Mesothelial cell of epicardium (in vitro differentiated cells): ENCODE measurements at places on chromosomes 1 and 21.
A peak's percentile ranks its signal among the peaks of the same experiment; 100 is the strongest.

DNA sequence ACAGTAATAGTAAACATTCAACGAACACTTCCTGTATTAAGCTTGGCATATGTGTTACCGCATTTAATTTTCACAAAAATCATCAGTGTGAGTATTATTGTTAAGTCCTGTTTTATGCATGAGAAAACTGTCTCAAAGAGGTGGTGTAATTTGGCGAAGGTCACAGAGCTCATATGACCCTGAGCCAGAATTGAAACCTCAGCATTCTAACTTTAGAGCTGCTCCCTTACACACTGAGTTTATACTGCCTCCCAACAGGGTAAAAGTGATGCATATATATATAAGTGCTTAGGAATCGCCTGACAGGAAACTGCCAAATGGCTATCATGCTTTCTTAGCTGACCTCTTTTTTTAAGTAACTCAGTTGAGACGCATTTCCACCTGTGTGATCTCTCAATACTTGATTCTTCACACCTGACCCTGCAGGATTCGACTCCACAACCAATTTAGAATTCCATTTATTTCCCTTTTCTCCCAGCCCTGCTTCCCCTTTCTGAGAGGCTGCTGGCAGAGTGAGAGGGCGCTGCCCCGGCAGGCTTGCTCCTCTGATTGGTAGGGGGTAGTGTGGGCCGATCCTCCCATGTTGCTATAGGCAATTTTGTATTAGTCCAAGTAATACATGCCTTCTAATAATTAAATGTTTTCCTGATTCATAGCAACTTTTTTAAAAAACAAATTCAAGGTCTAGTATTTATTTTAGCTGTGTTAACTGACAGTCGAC, 40.5 kb downstream of the ZBTB40 start:
- DNase-seq: no peak

DNA sequence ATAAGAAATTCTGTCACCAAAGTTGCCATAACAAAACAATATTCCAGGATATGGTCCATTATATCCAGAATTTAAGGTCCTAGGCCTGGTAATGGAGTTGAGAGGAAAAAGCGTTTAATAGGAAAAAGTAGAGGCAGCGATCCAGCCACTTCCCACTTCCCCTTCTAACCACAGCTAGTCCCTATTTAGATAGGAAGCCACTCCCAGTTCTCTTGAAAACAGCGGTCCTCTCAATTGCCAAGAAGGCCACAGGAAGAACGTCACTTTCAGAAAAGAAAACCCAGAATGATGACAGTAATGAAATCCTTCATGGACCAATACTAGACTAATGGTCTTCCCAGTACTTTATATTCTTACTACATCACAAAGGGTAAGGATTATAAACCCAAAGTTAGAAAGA, 38.6 kb downstream of the ABL2 start:
- no peak for DNase-seq

- DNase-seq: no peak
Measured at GRCh38 chr1:110390692-110391245, at the start of gene SLC16A4. SLC16A4 (minus strand) TSS chr1:110391026; CDS start chr1:110389323, 1,703 bp downstream.

GRCh38 chr1:116382857-116383483, 9.9 kb downstream of the ATP1A1 start:
- DNase-seq: no peak

GRCh38 chr1:160639652-160640051, 7.2 kb downstream of the SLAMF1 start:
- no peak for DNase-seq

DNA sequence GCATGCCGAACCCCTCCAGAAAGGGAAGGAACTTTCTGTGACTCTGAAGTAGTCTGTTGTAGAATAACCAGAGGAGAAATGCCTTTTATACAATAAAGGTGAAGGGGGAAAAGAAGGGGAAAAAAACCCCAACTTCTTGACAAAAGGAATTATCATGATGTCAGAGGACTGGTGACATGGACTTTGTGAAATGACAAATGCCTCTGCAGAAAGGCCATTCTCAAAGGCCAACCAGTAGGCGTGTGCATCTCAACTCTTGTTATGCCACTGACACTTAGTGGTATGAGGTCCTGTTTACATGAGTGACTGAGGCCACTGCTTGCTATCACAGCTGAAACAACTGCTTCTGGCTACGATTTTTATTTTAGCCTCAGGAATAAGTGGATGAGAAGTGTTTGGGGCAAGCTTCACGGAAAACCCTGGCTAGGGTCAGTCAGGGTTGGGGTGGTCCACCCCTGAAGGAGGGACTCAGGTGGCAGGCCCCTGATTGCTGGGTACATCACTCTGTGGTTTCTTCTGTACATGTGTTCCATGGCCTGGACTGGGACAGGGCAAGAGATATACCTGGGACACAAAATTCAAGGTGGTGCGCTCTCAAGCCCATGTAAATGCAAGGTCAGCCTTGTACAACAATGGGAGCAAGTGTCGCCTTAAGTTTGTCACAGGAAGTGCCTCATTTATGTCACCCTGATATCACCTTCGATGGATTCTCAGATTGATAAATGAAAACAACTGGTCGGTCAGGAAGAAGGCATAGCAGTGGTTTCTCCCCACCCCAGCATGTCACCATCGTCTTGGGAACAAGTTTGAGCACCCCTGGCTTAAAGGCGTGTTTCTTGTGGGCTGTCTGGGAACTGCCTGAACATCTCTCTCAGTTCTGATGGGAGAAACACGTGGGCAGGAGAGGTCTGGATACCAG, 12.4 kb downstream of the RUNX1 start:
- no peak for DNase-seq

- DNase-seq: peak; percentile 50
Measured at GRCh38 chr21:44874497-44875315, 1.2 kb upstream of the PTTG1IP start.

- DNase-seq: peak; percentile 25
Measured at GRCh38 chr21:37338671-37339551, 27.7 kb upstream of the DYRK1A start.

GRCh38 chr1:186050360-186050759, 316.2 kb downstream of the HMCN1 start:
- no peak for DNase-seq

GRCh38 chr21:31566064-31566463, 93.4 kb upstream of the SOD1 start:
- DNase-seq: no peak

GRCh38 chr1:47810964-47811682, 186.1 kb downstream of the TRABD2B start:
- DNase-seq: no peak

DNA sequence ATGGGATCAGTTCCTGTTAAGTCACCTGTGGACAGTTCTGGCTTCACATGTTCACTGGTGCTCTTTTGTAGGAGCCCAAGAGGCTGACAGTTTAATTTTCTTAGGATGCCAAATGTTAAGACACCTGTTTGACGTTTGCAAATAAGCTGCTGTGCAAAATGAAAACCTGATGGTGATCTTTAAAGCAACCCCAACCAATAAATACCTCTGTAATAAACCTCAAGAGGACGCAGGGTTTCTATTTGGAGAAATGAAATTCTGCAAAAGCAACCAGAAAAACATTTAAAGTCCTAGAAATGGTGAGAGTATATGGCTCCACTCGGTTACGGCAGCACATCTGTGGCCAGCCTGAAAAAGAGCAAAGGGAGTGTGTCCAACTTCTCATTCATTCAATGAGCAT, 5.7 kb upstream of the RHEX start:
- no peak for DNase-seq

GRCh38 chr1:182687361-182687760, 3.0 kb upstream of the RGS8 start:
- no peak for DNase-seq

- no peak for DNase-seq
Measured at GRCh38 chr1:224259986-224260385, 70.0 kb downstream of the NVL start.

DNA sequence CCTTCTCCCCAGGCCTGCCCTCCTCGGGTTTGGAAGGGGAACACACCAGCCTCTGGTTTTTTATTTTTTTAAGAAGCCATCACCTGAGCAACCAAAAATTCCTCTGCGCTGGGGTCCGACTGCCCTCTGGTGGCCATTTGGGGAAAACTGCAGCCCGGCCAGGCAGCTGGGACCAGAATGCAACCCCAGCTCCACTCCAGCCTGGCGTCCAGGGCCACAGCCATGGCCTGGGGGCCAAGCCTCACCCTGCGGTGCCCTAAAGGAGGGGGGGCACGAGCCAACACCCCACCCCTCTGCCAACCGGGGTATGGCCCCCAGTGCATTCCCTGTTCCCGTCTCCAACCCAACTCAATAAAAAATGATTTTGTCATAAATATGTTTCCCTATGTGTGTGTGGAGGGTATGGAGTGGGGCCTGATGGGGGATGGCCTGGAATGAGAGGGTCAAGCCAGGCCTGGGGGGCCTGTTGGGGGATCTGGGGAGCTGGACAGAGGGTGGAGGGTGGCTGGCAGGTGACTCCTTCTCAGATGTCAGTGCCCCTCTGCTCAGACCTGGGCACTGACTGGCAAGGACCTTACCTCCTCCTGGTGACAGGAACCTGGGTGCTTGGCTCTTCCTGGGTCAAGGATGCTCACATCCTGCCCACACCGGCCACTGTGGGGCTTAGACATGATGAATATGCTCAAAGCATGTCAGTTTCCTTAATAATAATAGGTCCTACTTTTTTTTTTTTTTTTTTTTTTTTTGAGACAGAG, 3.2 kb downstream of the GPR3 start:
- peak; percentile 89 for DNase-seq

DNA sequence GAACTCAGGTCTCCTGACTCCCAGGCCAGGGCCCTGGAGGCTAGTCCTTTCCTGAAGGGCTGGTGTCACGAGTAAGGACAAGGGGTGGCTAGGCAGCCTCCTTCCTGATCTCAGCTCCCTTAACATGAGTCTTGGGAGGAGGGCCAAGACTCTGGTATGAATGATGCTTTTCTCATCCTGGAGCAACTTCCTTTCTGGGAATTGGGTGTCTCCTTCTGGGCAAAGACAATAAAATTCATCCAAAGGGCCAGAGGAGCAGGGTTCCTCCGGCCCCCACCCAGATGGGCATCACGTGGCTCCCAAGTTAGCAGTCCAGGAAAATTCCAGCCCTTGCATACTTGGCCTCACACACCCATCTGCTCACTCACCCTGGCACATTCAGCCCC, at the start of gene FAM167B:
FAM167B (plus strand) TSS at position 335 of the 386 bp plus-strand sequence. CDS start 200 bp downstream, outside the sequence.
- DNase-seq: no peak

- no peak for DNase-seq
Measured at GRCh38 chr1:228360533-228361313, 45.9 kb downstream of the TRIM11 start.
